ENCODE measurements at places on chromosomes 6 and 20.

DNA sequence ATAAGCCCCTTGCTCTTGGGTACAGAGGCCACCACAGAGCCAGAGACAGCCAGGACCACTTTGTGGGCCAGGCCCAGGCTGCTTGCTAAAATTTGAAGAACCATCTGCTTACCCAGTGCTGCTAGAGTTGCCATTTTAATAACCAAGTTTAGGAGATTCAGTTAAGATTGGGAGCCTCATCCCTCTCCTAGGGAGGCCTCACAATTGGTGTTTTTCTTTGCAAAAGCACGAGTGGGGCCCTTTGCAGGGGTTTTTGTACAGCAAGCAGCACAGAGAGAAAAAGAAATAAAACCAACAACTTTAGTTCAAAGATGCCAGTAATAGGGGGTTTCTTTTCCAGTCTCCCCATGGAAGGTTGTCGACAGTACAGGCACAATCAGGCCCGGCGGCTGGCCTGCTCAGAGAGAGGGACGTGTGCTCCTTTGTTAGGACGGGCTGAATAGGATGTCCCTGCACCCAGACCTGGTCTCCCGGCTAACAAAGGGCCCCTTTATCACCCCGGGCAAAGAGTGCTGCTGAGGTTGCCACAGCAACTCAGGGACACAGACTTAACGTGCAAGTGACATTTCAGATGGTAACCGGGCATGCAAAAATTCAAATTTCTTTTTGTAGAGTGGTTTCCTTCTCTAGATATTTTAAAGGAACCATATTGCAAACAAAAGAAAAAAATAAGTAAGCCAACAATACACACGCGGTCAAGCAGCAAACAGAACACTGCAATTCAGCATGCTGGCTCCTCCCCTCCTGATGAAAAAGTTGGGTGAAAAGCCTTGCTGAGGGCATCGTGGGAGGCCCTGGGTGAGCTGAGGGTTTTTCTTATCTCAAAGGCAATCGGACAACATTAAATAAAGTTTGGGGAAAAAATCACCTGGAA, 10.5 kb upstream of the TOX2 start:
- DNase-seq: no peak

- DNase-seq: no peak
These were observed 56.8 kb downstream of the COL9A1 start for GRCh38 chr6:70246118-70246517.

DNA sequence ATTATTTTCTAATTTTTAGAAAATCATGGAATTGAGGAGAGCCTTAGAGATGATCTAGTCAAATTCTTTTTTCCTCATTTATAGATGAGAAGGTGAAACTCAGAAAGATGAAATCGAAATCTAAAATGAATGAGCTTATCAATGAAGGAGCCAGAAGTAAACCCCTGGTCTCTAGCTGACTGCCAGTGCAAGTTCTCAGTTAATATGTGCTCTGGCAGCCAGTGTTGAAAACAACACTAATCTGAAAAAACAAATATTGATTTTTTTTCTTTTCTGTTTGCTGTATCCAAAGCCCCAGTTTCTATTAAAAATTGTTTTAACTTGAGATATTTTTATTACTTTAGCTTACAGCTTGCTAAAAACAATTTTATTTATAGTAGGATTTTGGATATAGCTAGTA, 21.5 kb upstream of the PBOV1 start:
- DNase-seq: no peak

GRCh38 chr20:35994994-35995453, 26.6 kb downstream of the CNBD2 start:
- peak; percentile 7 for DNase-seq

- DNase-seq: no peak
These were observed 374.2 kb downstream of the PREX1 start for GRCh38 chr20:48453477-48454093.

DNA sequence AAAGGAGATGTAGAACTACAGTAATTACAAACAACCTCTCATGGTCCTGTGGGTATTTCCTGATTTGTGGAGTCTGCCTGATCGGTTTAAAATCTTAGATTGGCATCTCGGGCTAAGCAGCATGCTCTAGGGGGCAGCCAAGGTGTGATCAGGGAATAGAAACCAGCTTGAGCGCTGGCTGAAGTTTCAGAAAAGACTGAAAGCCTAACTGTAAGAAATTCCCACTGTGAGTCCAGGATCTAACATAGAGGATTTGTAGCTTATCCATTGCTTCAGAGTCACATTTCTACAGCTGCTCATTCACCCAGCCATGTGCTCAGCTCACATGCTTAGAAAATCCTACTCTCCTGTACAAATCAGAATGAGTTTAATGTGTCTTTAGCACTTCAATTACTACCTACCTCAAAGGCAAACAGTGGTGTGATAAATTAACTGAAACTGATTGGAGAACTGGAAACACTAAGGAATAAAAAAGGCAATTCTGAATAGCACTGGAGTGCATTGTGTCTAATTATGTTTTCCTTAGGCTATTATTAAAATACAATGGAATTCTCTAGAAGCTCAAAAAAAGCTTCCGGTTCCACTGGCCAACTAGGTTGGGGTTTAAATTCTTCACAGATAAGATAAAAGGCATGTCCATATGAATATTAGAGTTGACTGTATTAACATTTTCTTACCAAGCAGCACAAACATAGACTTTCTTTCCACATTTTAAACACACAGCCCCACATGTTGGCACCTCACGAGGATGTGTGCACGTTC, 73.8 kb upstream of the MPC1 start:
- no peak for DNase-seq

GRCh38 chr6:118574051-118574865, 26.2 kb downstream of the PLN start:
- DNase-seq: no peak

- DNase-seq: no peak
These were observed 46.0 kb upstream of the SALL4 start for GRCh38 chr20:51848346-51848745.

DNA sequence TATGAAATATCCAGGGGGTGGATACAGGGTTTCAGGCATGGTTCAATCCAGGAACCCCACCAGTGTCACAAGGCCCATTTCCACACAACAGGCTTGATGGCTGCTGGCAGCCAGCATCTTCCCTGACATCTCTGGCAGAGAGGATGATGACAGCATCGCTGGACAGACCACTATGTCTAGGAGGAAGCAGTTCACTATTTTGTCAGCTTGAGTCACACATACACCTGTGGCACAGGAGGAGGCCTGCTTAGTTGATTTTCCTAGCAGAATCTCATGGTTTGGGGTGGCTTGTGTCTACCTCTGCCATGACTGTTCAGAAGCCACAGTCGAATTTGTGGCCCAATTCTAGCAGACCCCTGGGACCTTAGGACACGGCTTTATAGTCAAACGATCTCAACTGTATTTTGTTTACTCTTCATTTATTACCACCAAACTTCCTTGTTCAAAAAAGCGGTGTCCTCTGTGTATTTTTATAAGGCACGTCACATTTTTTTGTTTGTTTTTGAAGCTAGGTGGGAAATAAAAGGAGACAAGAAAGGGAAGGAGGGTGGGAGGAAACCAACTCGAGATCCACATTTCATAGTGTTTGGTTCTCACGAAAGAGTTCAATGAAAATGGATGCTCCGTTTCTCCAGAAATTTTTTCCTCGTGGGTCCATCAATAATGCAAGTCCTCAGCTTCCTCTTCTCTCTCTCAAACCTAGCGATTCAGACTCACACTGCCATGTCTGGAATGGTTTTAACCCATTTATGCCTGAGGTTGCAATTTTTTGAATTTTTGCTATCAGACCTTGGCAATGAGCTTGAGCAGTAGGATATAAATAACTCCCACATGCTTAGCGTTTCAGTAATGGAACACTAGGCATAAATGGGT, 94.4 kb downstream of the TOX2 start:
- DNase-seq: no peak

- no peak for DNase-seq
These were observed 38.1 kb downstream of the BICRAL start for GRCh38 chr6:42819803-42820511.

GRCh38 chr6:64750910-64751309, 956.1 kb downstream of the EYS start:
- DNase-seq: no peak

- no peak for DNase-seq
These were observed 36.5 kb upstream of the NEDD9 start for GRCh38 chr6:11268978-11269377.

DNA sequence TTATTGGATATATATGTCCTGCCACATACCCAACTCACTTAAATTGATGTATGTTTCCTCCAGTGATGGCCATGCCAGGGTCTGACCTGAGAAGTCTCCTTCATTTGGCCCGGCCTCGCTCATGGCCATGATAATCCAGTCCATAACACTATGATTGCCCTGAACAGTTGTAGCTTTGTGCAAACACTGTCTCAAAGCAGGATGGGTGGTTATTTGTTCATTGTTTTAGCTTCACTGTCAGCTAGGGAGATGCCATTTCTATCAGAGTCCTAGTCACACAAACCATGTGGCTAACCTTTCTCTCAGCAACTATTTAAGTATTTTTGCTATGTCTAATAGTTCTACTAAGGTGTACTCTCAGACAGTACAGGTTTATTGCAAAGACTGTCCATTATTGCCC, 47.6 kb upstream of the ZNF337 start:
- DNase-seq: no peak

DNA sequence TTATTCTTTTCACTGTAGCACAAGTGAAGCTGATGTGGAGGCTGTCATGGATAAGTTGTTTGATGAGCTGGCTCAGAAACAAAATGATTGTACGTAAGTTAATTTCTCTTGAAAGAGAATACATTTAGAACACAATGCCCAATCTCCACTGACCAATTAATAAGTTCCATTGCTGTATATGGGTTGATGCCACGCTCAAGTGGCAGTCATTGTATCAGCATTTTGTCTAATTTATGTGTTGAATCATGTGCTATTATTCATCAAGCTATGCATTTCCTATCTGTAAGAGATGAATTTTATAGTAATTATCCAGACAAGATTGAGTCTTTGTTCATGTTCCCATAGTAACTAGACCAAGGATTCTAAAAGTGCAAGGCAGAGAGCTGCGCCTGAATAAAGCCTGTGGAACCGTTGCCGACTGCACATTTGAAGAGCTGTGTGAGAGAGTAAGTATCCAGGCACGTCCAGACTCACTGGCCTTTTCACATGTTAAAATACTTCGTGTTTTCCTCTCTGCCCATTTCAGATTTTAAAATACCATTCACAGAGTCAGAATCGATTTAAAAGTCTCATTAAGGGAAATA, 83.8 kb upstream of the FOXO3 start:
- no peak for DNase-seq

DNA sequence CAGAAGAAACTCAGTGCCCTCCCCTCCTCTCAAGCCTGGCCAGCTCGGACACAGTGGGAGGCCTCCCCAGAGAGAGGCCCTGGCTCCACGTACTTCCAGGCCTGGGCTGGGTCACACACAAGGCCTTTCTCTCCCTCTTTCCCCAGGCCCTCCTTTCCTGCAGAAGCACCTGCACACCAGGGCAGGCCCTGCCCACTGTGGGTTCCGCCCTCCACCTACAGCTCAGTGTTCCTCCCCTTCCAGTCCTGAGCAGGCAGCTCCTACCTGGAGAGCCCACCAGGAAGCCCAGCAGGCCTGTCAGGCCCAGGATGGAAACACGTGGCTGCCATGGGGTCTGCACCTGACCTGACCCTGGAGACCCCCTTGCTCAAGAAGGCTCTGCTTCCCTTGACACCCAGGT, 18.9 kb downstream of the HLA-F start:
- DNase-seq: no peak

DNA sequence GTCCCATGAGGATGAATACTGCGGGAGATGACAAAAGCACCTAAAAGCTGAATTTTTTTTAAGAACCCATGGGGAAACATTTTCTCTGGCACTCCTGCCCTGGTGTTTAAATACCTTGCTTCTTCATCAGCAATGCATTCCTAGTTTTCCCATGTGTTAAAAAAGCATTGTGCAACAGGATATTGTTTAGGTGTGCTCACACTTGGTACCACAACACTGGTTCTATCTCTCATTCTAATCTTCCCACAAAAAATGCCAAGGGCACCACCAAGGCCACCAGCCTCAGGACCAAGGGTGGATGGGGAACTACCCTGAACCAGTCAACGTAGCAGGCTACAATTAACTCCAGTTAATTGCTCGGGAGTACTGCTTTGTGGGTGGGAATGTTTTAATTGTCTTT, 50.9 kb downstream of the ALDH5A1 start:
- DNase-seq: no peak

DNA sequence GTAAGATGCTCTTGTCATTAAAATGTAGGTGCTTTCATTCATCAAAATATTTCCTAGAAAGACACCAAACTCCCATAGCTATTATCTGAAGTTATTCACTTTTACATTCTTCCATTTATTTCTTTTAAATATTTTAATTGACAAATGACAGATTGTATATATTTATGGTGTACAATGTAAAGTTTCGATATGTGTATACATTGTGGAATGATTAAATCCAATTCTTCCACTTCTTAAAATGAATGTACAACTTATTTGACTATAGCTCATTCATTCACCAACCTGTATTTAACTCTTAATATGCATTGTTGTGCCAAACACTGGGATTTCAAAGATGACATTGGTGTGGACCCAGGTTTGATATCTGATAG, 41.0 kb downstream of the CCN2 start:
- no peak for DNase-seq

DNA sequence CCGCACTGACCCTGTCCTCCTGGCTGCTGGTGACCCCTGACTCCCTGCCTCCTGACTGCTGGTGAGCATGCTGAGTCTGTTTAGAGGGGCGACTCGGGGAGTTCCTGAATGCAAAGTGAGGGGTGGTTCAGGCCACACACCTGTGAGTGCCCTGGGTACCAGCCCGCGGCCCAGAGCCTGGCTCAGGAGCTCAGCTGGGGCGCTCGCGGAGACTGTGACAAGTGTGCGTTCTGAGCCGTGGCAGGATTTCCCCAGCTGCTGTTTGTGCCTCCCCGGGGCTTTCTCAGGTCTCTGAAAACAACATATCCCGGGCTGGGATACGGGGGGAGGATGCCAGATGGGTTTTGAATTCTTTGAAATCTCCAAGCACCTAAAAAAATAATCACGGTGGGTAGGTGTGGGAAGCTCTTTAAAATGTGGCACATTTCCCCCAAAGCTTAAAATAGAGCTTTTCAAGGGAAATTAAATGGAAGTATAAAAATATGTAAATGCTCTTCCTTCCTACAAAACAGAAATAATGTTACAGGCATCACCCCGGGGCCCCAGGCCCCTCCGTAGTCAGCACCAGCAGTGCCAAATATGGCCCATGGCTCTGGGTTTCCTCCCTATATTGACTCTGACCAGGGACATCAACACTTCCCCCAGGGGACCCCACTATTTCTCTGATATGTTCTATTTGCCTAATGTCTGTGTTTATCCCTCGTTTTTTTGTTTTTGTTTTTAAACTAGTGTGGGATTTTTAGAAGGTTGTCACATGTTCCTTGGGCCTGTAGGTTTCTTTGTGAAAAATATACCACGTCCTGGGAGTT, 49.9 kb upstream of the TAGAP start:
- DNase-seq: no peak
